ENCODE measurements at places on chromosomes 13 and 19.

DNA sequence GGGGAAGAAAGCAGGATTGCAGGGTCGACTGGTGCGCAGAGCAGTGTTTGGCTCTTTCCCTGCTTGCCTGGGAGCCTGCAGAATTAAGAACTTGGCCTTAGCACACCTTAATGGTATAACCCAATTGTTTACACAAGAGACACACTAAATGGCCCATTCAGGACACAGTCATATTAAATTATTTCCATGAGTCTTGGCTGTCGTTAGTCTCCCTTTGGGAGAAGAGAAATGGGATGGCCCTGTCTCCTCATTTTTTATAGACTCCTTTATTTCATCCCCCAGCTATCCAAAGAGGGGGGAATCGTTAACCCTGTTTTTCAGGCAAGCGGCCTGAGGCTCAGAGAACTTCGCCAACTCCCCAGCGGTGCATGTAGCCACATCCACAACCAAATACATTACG lies 282.5 kb downstream of the SUCLA2 start:
- no peak for DNase-seq

DNA sequence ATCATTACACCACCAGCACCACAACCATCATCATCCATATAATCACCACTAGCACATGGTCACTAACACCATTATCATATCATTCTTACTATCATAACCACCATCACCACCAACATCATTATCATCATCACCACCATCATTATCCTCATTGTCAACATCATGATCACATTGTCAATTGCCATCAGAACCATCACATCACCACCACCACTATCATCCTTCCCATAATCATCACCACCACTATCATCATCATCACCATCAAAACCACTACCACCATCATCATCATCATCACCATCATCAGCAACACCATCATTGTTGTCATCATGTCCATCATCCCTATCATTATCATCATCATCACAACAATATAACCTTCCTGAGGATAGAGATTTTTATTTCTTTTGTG lies 58.1 kb downstream of the MBD3L1 start:
- no peak for DNase-seq

DNA sequence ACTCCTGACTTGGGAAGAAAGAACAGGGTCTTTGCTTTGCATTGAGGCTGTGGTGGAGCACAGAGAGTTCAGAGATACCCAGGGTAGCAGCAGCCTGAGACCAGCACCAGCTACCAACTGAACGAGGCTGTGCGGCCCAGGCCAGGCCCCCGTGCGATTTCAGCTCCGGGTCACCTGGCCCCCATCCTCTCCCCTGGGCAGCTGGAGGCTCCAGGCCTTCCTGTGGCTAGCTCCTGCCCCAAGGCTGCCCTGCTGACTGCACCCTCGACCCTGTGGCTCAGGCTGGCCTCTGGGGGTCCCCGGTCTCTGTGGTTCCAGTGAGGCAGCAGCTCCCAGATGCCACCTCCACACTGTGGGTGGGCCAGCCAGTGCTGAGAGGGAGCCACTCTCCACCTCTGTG lies 52.8 kb downstream of the MCF2L start:
- no peak for DNase-seq

DNA sequence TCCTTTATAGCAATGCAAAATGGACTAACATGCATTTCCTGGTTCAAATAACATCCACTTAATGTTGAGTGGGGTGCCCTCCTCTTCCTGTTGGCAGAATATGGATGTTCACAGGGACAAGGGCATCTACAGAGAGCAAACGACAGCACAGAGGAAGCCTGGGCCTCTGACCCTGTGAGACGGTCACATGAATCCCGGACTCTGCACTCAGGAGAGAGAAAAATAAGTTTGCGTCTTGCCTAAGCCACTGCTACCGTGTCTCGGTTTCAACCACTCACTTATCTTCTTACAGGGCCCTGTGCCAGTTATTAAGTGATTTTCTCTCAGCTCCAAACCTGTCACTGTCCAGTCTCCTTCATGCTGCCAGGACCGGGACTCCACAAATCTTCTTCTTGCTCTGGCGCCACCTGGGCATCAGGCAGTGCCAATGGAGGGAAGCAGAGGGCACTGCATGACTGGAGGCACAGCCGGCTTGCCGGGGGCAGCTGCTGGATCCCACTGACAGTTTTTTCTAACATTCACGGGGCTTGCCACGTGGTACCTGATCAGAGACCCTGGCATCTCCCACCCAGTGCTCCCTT lies 11.8 kb downstream of the LIG1 start:
- DNase-seq: no peak

- no peak for DNase-seq
Measured at GRCh38 chr13:50576156-50576555, 267.3 kb downstream of the DLEU7 start.

- no peak for DNase-seq
Measured at GRCh38 chr19:45414468-45414867, 8.0 kb downstream of the POLR1G start.

DNA sequence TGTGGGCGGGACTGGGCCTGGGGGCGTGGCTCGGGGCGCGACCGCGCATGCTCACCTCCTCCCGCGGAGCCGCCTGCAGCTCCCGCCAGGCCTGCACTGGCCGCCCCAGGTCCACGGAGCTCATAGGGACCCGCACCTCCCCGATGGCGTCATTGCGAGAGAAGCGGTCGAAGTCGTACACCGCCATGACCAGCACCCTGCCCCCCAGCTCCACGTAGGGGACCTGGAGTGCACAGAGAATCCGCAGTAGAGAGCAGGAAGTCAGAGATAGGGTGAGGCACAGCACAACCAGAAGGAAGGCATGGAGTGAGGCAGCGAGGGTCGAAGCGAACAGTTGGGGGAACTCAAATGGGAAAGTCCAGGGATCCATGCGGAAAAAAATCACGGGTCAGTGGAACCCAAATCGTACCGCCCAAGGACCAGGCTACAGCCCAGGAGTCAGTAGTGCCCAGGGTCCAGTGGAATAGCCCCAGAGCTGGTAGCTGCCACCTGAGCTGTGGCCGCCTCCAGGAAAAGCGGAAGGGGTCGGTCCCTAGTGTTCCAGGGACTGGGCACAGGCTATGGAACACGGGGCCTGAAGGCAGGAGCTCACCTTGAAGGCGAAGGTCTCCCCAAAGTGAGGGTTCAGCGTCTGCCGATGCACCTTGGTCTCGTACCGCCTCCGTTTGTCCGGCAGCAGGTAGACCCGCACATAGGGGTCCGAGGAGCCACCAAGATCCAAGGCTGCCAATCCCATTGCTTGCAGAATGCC lies 4.8 kb downstream of the SYT5 start:
- DNase-seq: no peak

- DNase-seq: peak; percentile 86
Measured at GRCh38 chr19:38949580-38950367, 19.0 kb downstream of the MRPS12 start.

DNA sequence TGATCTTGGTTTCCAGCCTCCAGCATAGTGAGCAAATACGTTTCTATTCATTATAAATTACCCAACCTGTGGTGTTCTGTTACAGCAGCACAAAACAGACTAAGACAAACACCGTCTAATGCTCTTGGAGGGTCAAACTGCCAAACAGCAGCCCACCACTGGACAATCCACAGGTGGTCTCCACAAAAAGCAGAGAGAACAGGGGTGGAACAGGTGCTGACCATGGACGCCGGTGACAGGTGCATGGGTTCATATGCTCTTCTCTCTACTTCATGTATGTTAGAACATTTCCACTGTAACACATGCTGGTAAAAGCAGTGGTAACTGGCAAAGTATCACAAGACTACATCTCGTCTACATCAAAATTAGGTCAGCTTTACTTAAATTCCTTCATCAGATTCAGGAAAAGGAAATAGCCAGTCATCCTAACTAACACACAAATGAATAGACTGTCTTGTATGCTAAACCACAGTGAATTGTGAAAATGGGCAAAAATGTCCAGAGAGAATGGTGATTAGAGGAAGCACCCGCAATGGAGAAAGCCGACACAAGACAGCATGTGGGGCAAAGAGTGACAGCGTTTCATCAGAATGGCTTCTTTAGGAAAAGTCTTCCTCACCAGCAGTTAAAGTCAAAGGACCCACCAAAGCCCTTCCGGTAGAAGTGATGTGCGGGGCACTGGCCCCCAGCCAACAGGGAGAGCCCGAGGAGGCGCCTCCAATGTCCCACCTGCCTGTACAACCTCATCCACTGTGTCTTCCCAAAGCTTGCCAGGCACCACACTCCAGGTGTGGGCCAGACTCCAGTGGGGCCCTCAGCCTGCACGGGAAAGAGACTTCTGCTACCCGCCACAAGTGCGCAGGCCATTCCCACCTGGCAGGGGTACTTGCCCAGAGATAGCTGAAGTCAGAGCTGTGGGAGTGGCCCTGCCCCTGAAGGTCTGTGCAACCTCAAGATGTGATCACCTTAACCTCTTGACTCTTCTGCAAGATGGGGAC lies 6.5 kb downstream of the CARS2 start:
- DNase-seq: no peak

GRCh38 chr13:110200276-110200870 lies 106.6 kb downstream of the COL4A1 start:
- no peak for DNase-seq

GRCh38 chr19:8261881-8262280 lies 46.3 kb downstream of the CD320 start:
- DNase-seq: no peak

DNA sequence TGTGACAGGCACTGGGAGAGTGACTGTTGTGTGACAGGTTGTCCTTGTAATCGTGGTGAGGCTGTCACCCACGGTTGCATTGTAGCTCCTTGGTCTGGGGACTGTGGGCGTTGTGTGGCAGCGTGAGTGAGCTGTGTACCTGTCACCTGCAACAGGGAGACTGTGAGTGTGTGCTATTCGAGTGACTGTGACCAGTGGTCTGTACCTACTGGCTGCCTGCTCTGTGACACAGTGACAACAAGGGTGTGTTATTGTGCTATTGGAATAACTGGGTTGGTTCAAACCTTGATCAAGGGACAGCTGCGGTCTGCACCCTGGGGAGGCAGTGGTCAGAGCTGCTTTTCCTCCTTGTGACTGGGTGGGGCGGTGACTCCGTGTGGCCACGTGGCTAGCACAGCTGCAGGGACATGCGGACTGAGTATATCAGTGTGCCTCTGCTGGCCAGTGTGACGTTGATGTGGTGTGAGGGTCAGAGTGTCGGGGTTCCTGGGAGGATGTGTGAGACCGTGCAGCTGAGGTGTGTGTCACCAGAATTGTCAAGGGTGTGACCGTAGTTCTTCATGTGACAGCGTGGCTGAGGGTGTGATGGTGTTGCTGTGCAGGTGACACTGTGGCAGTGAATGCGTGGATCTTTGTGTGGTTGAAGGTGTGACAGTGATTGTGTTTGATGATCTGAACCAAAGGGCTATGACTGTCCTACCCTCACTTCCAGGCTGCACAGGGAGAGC lies 10.1 kb upstream of the NFIX start:
- no peak for DNase-seq

- DNase-seq: no peak
Measured at GRCh38 chr19:35123573-35123972, 8.0 kb downstream of the FXYD3 start.

GRCh38 chr13:95182570-95183265 lies 118.5 kb downstream of the ABCC4 start:
- DNase-seq: no peak

DNA sequence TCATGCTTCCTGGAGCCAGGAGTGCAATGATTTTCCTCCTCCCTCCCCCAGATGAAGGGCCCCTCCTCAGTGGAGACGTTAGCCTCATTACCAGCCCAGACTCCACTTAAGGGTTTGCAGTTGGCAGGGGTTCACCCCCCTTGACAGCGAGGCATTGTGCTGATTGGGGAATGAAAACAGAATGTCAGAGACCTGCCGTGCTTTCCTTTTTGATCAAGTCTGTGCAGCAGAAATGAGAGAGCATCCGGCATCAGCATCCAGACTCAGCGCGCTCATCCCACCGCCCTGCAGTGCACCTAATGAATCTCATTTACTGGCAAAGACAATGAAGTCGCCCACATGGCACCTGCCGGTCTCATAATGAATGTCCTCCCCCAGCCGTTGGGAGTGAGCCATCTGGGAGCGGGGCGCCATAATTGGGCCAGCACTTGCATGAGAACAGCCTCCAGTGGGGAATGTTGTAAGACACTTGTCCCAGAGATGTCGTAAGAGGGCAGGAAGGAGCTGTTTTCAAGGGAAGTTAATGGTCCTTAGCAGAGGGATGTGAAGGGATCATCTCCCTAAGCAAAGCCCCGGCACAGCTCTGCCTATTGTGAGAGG lies 98.3 kb upstream of the UQCRFS1 start:
- no peak for DNase-seq

DNA sequence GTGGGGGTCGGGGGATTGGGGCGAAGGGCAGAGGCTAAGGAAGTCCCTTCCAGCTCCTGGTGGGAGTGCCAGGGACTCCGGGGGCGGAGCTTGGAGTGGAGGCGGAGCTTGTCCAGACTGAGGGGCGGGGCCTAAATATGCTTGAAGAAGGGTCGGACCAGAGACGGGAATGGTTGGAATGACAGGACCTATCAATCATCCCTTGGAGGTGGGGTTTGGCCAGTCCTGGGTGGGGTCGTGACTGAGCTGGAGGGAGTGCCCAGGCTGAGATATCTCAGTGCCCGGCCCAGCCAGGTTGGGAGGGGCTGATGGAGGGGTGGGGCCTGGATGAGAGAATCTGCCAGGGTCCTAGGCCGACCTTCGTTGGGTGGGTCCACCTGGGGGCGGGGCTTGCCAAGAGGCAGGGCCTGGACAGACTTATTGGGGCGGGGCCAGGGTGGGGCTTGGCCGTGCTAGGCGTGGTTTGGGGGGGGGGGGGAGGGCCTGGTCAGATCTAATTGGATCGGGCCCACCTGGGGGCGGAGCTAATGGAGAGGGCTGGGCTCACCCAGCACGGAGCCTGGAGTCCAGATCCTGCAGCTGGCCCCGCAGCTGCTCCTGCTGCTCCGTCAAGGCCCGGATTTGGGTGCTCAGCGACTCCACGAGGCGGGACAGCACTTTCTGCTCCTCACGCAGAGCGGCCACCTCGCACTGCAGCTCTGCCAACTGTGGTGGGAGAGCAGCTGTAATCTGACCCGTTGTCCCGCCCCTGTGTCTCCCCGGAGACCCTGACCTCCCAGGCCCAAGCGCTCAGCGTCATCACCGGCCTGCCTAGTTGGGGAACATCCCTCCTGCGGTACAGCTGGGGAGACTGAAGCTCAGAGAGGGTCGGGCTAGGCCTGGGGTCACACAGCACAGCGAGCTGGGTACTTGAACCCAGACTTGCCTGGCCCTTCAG lies 2.6 kb upstream of the WIZ start:
- DNase-seq: peak; percentile 19

GRCh38 chr13:39385154-39385553 lies 217.8 kb downstream of the LHFPL6 start:
- no peak for DNase-seq

DNA sequence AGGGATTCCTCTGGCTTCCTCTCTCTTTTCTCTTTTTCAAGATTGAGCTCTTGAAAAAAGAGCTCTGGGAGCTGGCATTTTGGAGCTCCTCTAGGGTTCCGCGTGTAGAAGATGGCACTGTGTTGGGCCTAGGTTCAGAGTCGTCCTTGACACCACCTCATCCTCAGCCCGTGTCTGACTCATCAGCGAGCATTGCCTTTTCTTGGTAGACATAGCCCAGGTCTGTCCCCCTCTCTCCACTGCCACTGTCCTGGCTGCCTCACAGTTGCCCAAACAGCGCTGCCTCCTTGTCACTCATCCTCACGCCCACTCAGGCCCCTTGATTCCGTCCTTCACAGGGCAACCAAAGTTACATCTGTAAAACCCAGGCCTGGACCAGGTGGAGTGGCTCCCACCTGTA lies 24.6 kb downstream of the PAK4 start:
- no peak for DNase-seq

GRCh38 chr19:33125929-33126388 lies 6.0 kb upstream of the WDR88 start:
- DNase-seq: peak; percentile 47

- peak; percentile 55 for DNase-seq
Measured at GRCh38 chr13:97344265-97345175, 89.4 kb upstream of the RAP2A start.

Measured in stimulated activated CD4-positive, alpha-beta T cell treated with anti-CD3 and anti-CD28 coated beads, Interleukin-4, amount 100 ng/mL, for 1 hour (primary cell).